ENCODE measurements at places on chromosomes 11 and 22.
A peak's percentile ranks its signal among the peaks of the same experiment; 100 is the strongest.

- no peak for DNase-seq
Measured at GRCh38 chr11:5473921-5474320, 14.6 kb upstream of the OR52D1 start.

DNA sequence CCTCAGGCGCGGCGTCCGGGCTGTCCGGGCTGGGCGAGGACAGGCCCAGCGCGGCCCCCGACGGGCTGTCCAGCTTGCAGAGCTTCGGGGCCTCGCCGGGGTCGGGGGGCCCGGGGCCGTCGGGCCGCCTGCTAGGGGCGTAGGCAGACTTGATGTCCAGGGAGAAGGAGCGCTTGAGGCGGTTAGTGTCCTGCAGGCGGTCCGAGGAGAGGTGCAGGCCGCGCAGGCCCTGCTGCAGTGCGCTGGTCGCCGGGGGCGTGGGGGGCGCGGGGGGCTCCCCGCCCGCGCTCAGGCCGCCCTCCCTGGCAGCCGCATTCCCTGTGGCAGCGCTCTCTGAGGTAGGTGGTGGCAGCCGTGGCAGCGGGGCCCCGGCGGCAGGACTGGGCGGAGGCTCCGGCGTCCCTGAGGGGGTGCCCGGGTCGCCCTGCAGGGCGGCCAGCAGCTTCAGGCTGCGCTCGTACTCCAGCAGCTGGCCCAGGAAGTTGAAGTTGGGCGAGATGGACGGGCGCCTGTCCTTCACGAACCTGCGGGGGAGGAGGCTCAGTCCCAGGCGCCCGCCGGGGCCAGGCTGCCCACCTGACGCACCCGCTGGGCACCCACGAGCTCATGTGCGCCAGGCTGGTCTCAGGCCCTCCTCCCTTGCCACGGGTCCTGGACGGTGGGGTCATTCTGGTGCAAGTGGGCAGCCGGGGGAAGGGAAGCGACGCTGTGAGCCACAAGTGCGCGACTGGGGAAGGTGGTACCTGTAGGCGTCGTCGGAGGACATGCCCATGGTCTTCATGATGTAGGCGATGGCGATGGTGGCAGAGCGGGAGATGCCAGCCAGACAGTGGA lies 14.8 kb downstream of the DUSP8 start:
- DNase-seq, result no peak

- no peak for DNase-seq
Measured at GRCh38 chr11:92495107-92495793, 270.6 kb downstream of the FAT3 start.

DNA sequence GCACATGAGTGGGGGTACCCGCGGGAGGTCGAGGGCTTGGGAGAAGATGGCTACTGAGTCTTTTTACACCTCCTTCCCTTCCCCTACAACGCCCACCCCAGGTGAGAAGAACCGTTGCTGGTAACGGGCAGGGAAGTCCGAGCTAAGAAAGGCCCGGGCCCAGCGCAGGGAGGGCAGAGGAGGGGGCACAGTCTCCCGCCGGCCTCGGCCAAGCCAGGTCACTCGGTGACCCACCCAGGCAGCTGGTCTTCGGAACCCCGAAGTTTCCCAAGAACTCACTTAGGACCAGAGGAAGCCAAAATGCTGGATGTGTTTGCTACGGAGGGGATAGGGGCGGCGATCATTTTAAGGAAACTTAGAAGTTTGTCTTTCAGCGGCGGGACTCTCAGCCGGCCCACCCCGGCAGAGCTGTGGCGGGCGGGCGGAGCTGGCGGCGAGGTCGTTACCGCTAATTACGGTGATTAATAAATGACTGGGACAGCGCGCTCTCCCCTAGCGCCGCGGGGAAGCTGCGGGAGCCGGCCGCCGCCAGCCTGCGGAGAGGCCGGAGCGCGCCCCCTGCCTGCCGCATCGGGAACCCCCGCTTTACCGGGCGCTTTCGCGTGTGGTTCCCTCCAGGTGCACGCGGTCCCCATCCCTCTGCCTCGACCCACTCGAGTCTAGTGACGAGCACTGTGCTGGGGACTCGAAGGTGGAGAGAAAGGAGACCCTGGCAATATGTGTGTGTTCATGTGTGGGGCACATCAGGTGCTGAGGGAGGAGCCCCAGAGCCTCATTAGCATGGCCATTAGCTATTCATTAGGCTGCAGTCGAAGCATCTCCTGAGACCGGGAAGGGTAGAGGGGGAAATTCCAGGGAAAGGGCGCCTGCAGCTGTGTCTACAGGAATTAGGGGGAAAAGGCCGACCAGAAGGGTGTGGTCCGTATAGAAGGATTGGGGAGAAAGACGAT lies 945 bp downstream of the ROBO3 start:
- DNase-seq, result peak; percentile 77

GRCh38 chr22:26525946-26526564 lies 13.8 kb upstream of the TFIP11 start:
- DNase-seq, result no peak

- no peak for DNase-seq
Measured at GRCh38 chr22:45317551-45318167, 7.9 kb downstream of the FAM118A start.

GRCh38 chr22:20206709-20207215 lies 55.9 kb upstream of the CCDC188 start:
- no peak for DNase-seq

DNA sequence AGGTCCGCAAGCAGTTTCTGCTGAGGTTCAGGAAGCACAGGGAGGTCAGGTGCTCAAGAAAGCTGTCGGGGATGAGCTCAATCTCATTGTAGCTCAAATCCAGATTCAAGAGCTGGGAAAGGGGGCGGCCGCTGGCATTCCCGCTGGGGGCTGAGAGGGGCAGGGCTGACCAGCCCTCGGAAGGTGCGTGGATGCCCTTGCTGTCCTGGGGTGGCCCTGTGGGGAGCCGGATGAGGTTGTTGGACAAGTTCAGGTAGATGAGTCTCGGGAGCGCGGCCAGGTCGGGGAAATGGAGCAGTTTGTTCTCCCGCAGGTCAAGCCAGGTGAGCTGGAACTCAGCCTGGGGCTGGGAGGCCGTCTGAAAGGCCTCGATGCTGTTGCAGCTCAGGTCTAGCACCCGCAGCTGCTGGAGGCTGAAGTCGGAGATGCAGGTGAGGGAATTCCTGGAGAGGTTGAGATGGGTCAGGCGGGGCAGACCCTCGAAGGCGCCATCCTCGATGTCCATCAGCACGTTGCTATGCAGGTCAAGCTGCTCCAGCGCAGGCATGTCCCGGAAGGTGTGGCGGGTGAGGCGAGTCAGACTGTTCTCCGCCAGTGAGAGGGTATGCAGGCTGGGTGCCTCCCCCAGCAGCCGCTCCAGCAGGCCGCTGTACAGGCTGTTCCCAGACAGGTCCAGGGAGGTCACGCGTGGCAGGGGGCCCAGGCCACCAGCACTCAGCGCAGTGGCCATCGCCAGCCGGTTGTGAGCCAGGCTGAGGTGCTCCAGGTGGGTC lies 9.8 kb downstream of the LRRC32 start:
- no peak for DNase-seq
